ENCODE measurements at places on chromosomes 2 and 18.
A peak's percentile ranks its signal among the peaks of the same experiment; 100 is the strongest.

- H3K27me3 ChIP-seq, result peaks cover 6% of the 10 kb centered on the region
- DNase-seq, result no peak
- peaks cover 2% of the 10 kb centered on the region for H3K4me1 ChIP-seq
- H3K36me3 ChIP-seq, result no peaks in the 10 kb centered on the region
- H3K27ac ChIP-seq, result no peak overlapping the region
Observed at GRCh38 chr18:75977081-75977480, 518.0 kb downstream of the ZNF516 start.

- peak overlapping the region; percentile 99 for H3K4me3 ChIP-seq
- peaks cover 12% of the 10 kb centered on the region for H3K36me3 ChIP-seq
- peak overlapping the region; percentile 97 for H3K27ac ChIP-seq
- peaks cover 39% of the 10 kb centered on the region for H3K4me1 ChIP-seq
Observed at GRCh38 chr2:200812122-200813022, 662 bp downstream of the BZW1 start.

GRCh38 chr2:11503354-11503927 is 30.4 kb upstream of the GREB1 start:
- no peaks in the 10 kb centered on the region for H3K36me3 ChIP-seq
- no peak for DNase-seq
- H3K4me3 ChIP-seq, result no peak overlapping the region
- peaks cover 39% of the 10 kb centered on the region for H3K27me3 ChIP-seq
- H3K4me1 ChIP-seq, result peaks cover 5% of the 10 kb centered on the region
- no peak overlapping the region for H3K27ac ChIP-seq

- H3K27me3 ChIP-seq, result peaks cover 65% of the 10 kb centered on the region
- DNase-seq, result no peak
- no peak overlapping the region for H3K27ac ChIP-seq
- peaks cover 5% of the 10 kb centered on the region for H3K36me3 ChIP-seq
- H3K4me1 ChIP-seq, result peaks cover 7% of the 10 kb centered on the region
- peak overlapping the region; percentile 49 for H3K4me3 ChIP-seq
Observed at GRCh38 chr2:10912076-10912731, 470 bp downstream of the KCNF1 start.

GRCh38 chr2:8545695-8546611 is 135.9 kb upstream of the ID2 start:
- peak overlapping the region; percentile 42 for H3K4me3 ChIP-seq
- no peaks in the 10 kb centered on the region for H3K36me3 ChIP-seq
- DNase-seq, result no peak
- peak overlapping the region; percentile 98 for H3K27ac ChIP-seq
- H3K27me3 ChIP-seq, result no peaks in the 10 kb centered on the region

DNA sequence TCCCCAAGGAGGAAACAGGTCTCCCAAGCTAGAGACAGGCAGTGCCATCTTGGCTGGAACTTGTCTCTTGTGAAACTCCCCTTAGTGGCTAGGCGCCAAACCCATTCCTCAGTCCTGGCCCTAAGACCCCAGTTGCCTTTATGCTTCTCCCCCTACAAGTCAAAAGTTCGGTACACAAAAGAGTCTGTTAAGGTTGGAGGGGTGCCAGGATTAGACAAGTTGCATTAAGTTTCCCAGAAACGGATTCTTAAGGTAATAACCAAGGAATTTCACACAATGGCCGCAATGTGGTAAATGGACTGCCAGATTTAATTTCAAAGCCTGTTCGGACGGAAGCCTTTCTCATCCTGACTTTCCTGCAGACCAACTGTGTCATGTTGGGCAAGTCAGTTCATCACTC is 80.7 kb downstream of the CCBE1 start:
- no peak for DNase-seq
- H3K36me3 ChIP-seq, result no peaks in the 10 kb centered on the region
- peaks cover 7% of the 10 kb centered on the region for H3K27me3 ChIP-seq
- H3K4me3 ChIP-seq, result no peak overlapping the region
- no peaks in the 10 kb centered on the region for H3K4me1 ChIP-seq

GRCh38 chr18:9029131-9029530 is 73.4 kb upstream of the NDUFV2 start:
- no peak overlapping the region for H3K27ac ChIP-seq

- no peaks in the 10 kb centered on the region for H3K27me3 ChIP-seq
- DNase-seq, result no peak
- no peaks in the 10 kb centered on the region for H3K36me3 ChIP-seq
- H3K27ac ChIP-seq, result no peak overlapping the region
- no peak overlapping the region for H3K4me3 ChIP-seq
Observed at GRCh38 chr2:63189026-63189425, 138.4 kb downstream of the OTX1 start.

- H3K4me3 ChIP-seq, result peak overlapping the region; percentile 78
- H3K36me3 ChIP-seq, result no peaks in the 10 kb centered on the region
- DNase-seq, result peak; percentile 79
- no peaks in the 10 kb centered on the region for H3K27me3 ChIP-seq
- H3K4me1 ChIP-seq, result peaks cover 18% of the 10 kb centered on the region
Observed at GRCh38 chr2:11129598-11130449, 25.4 kb upstream of the SLC66A3 start.

GRCh38 chr18:47331026-47331425 is 79.6 kb upstream of the SKOR2 start:
- peaks cover 31% of the 10 kb centered on the region for H3K27me3 ChIP-seq
- no peak for DNase-seq
- no peaks in the 10 kb centered on the region for H3K4me1 ChIP-seq

GRCh38 chr2:15580451-15580850 is 11.2 kb upstream of the DDX1 start:
- no peaks in the 10 kb centered on the region for H3K36me3 ChIP-seq
- no peak overlapping the region for H3K4me3 ChIP-seq
- peaks cover 4% of the 10 kb centered on the region for H3K4me1 ChIP-seq
- peaks cover 50% of the 10 kb centered on the region for H3K27me3 ChIP-seq

DNA sequence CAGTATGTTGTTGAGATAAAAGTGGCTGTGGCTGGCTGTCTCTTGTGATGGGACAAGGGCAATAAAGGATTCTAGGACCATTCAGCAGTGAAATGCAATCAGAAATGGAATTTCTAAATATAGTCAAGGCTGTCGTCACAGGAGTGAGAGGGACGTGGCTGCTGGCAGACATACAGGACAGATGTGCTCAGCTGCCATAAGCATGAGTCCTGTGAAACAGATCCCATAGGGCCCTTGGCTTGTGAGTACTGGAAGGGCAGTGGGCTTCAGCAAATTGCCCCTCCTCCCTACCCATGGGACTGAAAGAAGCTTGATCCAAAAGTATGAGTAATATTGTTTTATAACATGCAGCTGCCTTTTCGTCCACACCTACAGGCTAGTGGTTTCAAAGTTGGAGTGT is 4.2 kb upstream of the CNNM3 start:
- H3K36me3 ChIP-seq, result no peaks in the 10 kb centered on the region
- H3K27ac ChIP-seq, result no peak overlapping the region
- H3K4me1 ChIP-seq, result peaks cover 24% of the 10 kb centered on the region
- no peak overlapping the region for H3K4me3 ChIP-seq
- DNase-seq, result no peak

- H3K4me1 ChIP-seq, result peaks cover 2% of the 10 kb centered on the region
- H3K27me3 ChIP-seq, result peaks cover 38% of the 10 kb centered on the region
Observed at GRCh38 chr2:88832311-88832991, 141.0 kb downstream of the RPIA start.

GRCh38 chr2:24273598-24273997 is 86.7 kb downstream of the ITSN2 start:
- H3K27me3 ChIP-seq, result no peaks in the 10 kb centered on the region
- peaks cover 18% of the 10 kb centered on the region for H3K4me1 ChIP-seq
- no peak overlapping the region for H3K27ac ChIP-seq
- H3K4me3 ChIP-seq, result no peak overlapping the region

GRCh38 chr2:226159875-226160479 is 639.6 kb downstream of the IRS1 start:
- H3K4me1 ChIP-seq, result no peaks in the 10 kb centered on the region
- H3K36me3 ChIP-seq, result no peaks in the 10 kb centered on the region
- H3K27ac ChIP-seq, result no peak overlapping the region
- no peak for DNase-seq
- H3K4me3 ChIP-seq, result no peak overlapping the region

DNA sequence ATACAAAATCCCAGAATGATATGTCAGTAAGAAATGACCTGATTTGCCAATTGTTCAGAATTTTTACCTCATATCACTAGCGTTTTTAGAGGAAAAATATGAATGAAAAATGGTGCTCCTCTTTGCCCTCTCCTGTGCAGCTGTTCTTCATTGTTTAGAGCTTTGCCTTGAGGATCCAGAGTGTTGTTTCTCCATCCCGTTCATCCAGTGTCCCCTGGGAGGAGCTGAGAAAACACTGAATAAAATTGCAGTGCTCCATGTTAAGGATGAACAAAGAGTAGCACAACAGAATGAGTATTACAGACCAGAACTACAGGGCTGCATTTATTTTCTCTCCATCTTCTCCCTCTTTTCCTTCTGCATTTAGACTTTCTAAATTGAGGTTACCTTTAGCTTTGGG is 133.1 kb downstream of the ADCYAP1 start:
- H3K27me3 ChIP-seq, result no peaks in the 10 kb centered on the region
- H3K4me3 ChIP-seq, result no peak overlapping the region
- DNase-seq, result no peak
- H3K27ac ChIP-seq, result no peak overlapping the region

- no peaks in the 10 kb centered on the region for H3K4me1 ChIP-seq
- H3K27ac ChIP-seq, result no peak overlapping the region
- no peaks in the 10 kb centered on the region for H3K36me3 ChIP-seq
- peaks cover 10% of the 10 kb centered on the region for H3K27me3 ChIP-seq
Observed at GRCh38 chr2:189015359-189015758, 41.2 kb downstream of the COL3A1 start.

GRCh38 chr2:36540986-36541754 is 56.8 kb downstream of the FEZ2 start:
- H3K4me1 ChIP-seq, result no peaks in the 10 kb centered on the region
- no peak overlapping the region for H3K4me3 ChIP-seq
- H3K27ac ChIP-seq, result no peak overlapping the region
- H3K36me3 ChIP-seq, result peaks cover 3% of the 10 kb centered on the region

DNA sequence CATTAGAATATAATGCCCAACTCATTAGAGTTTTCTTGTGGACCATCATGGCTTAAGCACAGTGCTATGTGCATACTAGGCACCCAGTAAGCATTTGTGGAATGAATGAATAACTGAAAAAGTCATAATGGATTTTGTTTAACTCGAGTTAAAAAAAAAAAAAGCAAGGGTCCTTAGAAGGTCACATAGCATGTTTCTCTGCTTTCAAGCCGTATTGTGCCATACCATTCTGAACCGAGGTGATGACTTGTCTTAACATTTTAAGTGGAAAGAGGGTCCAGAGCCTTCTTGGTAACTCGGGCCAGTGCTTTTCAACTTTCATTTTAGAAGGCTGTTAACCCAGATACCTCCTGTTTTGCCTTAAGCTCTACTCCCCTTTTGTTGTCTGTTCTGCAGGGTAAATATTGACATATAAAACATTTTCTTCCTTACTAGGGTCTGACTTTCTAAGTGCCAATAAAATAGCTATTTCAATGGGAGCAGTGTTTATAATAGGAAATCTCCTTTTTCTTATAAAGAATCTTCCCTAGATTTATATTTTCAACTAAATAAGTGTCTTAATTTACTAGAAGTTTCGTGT is 787 bp upstream of the ADGRF3 start:
- peak overlapping the region; percentile 100 for H3K4me3 ChIP-seq
- H3K27me3 ChIP-seq, result no peaks in the 10 kb centered on the region
- DNase-seq, result no peak
- H3K4me1 ChIP-seq, result peaks cover 31% of the 10 kb centered on the region
- peaks cover 3% of the 10 kb centered on the region for H3K36me3 ChIP-seq
- H3K27ac ChIP-seq, result peak overlapping the region; percentile 100

DNA sequence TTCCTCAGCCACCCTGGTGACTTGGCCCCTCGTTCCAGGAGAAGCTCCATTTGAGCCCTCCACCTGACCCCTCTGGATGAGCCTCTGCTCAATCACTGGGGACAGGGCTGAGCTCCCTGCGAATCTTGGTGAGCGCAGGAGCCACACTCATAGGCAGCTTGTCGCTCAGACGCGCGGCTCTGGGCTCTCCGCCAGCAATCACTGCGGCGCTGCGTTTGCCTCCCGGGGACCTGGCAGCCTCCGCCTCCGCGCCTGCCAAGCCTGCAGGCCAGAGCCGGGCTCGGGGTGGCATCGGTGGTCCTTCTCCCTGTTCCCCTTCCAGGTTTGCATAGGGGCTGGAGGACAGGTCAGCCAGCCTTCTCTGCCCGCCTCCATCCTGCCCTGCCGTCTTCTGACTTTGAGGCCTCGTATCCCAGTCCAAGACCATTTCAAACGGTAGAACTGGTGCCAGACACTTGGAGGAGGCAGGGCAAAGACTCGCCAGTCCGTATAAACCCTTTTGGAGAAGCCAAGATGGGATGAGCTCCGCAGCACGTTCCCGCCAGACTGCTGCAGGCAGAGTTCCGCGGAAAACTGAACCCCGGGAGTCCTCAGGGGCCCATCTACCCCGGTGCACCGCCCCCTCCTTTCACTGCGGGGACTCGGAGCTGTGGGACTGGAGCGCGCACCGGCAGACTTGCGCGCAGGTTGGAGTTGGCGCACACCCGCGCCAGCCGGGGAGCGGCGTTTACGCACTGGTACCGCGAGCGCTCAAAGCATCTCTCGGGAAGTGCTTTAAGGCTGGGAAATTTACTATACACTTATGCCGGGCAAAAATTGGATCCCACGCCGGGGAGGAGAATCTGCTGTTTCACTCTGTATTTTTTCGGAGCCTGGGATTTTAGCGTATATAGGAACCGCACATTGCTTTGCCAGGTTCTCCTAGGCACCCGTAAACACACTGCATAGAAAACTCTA is 1.1 kb upstream of the TACR1 start:
- H3K27ac ChIP-seq, result no peak overlapping the region
- H3K27me3 ChIP-seq, result peaks cover 80% of the 10 kb centered on the region
- peaks cover 5% of the 10 kb centered on the region for H3K36me3 ChIP-seq
- DNase-seq, result no peak
- H3K4me3 ChIP-seq, result peak overlapping the region; percentile 74
- no peaks in the 10 kb centered on the region for H3K4me1 ChIP-seq

GRCh38 chr2:10647441-10647840 is 42.3 kb downstream of the NOL10 start:
- peaks cover 17% of the 10 kb centered on the region for H3K36me3 ChIP-seq
- no peaks in the 10 kb centered on the region for H3K27me3 ChIP-seq
- no peak overlapping the region for H3K27ac ChIP-seq
- H3K4me3 ChIP-seq, result no peak overlapping the region

DNA sequence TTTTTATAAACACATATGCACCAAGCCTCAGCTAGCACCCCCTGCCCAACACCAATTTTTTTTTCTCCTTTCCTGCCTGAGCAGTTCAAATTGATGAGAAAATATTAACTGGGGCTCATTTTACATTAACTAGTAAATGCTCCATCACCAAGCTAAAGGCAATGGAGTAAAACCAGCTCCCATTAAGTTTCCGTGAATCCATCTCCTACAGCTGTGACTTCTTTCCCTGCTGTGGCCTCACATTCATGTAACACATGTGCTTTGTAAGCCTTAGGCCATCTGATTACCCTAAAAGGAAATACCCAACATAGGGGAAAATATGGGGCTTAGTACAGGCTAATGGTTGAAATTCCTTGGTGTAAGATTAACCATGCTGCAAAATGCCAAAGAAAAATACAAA is 60.8 kb downstream of the DNER start:
- no peak overlapping the region for H3K27ac ChIP-seq
- H3K4me3 ChIP-seq, result no peak overlapping the region
- no peak for DNase-seq
- no peaks in the 10 kb centered on the region for H3K36me3 ChIP-seq

GRCh38 chr2:178928077-178928476 is 120.9 kb upstream of the TTN start:
- no peak overlapping the region for H3K4me3 ChIP-seq
- H3K4me1 ChIP-seq, result peaks cover 4% of the 10 kb centered on the region
- H3K27me3 ChIP-seq, result peaks cover 24% of the 10 kb centered on the region
- no peak for DNase-seq
- no peak overlapping the region for H3K27ac ChIP-seq
